ENCODE measurements at places on chromosomes 5 and 9.

- DNase-seq: peak; percentile 10
Observed at GRCh38 chr9:108182950-108183381, 672.8 kb downstream of the ACTL7B start.

GRCh38 chr5:94432499-94432898 lies 185.9 kb downstream of the KIAA0825 start:
- peak; percentile 5 for DNase-seq

DNA sequence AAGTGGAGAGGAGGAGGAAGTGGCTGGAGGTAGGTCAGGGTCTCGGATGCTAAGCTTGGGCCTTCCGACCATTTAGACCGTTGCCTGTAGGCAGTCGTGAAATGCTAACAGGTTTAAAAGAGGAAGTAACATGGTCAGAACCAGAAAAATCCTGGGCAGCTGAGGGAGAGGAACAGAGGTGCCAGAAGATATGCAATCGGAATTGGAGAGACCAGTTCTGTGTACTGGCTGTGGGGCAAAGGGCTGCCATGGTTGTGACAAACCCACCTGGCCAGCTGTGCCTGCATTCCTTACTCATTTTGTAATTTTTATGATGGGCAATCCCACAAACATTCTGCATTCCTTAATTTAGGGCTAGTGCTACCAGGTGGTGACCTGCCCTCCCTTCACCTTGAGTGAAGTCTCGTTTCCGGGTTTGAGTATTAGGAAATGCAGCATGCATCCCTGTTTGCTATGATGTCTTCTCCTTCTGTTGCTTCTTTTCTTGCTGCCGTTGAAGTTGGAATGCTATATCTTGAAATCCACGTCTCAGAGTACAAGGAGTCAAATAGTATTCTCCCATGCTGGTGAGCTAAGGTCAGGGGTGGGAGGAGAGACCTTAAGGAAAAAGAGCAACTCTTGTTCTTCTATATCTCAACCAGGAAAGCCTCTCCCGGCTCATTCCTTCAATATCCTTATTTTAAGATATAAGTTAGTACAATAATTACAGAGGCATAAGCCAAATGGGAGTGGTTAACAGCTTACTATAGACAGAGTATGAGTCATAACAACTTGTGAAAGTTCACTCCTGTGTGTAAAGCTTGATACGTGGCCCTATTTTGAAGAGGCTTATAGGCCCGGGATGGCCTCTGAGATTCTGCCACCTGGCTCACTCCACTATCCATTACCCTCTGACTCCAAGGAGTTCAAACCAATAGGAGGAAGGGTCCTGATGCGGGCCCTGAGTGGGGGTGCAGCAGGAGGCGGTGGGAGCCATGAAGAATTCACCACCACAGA lies 37.0 kb downstream of the B4GALT1 start:
- no peak for DNase-seq

DNA sequence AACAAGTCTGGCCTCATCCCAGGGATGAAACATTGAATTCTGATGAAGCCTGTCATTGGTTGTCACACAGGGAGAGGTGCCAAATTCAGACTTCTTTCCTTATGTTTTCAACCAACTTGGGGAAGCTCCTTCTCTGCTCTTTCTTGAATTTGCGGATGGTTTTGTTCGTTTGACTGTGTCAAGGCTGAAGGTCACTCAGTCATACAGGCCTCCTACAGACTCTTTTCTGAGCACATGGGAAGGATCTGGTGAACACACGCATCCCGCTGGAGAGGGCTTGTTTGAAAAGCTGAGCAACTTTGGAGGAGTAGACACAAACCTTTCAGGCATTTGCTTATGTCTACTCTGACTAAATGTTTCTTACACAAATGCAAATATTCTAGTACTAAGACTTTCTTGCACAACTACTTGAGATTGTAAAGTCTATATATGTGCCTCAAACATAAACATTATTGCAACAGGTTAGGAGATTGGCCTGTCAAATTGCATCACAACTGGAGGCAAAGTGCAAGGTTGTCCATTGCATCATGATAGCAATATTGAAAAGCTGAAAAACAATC lies 151.5 kb upstream of the NR3C1 start:
- no peak for DNase-seq

DNA sequence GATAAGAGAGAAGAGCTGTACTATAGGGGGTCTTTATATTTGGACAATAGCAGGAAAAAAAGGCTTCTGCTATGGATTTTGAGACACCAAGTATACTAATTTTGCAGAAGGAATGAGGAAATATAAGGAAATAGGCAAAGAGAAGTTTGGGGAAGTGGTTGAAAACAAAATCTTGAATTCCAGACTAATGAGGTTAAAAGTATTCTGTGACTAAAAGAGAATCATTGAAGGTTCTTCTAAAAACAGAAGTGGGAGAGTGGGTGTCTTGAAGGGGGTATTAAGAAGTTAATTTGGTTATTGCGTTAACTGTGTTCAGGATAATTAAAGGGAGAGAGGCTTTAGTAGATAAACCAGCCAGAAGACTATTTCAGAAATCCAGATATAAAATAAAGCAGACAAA lies 148.7 kb downstream of the RFK start:
- DNase-seq: no peak

All from AG09309 (cell line).